ENCODE measurements at places on chromosomes 16 and 17.

- no peak for DNase-seq
These were observed 1.7 kb downstream of the EPOP start for GRCh38 chr17:38672788-38673706.

DNA sequence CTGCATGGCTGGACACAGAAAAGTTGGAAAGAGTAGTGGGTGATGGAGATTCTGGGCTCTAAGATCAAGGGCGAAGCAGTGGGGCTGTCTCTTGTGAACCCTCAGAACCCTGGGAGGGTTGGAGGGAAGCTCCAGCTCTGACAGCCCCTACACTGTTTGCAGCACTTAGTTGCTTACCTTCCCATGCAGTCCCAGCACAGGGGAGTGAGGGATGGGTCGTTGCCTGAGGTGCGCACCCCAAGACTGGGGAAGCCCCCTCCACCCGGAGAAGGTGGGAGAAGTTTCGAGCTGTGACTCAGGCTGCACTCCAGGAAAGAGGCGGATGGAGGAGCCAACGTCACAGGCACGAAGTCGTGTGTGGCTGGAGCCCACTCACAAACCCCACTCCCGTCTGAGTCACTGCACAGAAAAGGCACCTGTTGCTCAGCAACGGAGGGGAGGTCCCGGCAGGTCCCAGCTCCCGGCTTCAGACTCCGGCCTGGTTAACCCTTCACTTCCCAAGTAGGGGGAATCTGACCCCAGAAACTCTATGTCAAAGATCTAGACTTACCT lies 60.1 kb downstream of the AIPL1 start:
- DNase-seq: no peak

- no peak for DNase-seq
These were observed 29.9 kb downstream of the ABCA6 start for GRCh38 chr17:69111794-69112193.

GRCh38 chr17:42667088-42667951 lies 8.2 kb downstream of the TUBG2 start:
- DNase-seq: peak; percentile 35

DNA sequence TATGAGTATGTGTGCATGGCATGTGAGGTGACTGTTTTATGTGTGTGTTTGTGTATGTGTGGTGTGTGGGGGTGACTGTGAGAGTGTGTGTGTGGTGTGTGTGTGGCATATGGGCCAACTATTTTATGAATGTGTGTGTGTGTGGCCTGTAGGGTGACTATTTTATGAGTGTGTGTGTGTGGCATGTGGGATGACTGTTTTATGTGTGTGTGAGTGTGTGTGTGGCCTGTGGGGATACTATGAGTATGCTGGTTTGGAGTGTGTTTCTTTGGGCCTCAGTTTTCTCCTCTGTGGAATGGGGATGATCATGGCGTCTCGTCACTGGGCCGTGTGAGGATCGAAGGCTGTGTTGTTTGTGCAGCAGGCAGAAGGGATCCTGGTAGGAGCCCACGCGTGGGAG lies 152.1 kb upstream of the PLCG2 start:
- no peak for DNase-seq

DNA sequence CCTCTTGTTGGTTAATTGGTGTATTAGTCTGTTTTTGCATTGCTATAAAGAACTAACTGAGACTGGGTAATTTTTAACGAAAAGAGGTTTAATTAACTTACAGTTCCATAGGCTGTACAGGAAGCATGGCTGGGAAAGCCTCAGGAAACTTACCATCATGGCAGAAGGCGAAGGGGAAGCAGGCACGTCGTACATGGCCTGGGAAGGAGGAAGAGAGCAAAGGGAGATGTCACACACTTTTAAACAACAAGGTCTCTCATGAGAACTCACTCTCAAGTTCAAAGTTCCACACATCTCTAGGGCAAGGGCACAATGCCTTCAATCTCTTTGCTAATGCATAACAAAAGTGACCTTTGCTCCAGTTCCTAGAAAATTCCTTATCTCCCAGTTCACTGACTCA lies 125.0 kb upstream of the IRX5 start:
- no peak for DNase-seq

DNA sequence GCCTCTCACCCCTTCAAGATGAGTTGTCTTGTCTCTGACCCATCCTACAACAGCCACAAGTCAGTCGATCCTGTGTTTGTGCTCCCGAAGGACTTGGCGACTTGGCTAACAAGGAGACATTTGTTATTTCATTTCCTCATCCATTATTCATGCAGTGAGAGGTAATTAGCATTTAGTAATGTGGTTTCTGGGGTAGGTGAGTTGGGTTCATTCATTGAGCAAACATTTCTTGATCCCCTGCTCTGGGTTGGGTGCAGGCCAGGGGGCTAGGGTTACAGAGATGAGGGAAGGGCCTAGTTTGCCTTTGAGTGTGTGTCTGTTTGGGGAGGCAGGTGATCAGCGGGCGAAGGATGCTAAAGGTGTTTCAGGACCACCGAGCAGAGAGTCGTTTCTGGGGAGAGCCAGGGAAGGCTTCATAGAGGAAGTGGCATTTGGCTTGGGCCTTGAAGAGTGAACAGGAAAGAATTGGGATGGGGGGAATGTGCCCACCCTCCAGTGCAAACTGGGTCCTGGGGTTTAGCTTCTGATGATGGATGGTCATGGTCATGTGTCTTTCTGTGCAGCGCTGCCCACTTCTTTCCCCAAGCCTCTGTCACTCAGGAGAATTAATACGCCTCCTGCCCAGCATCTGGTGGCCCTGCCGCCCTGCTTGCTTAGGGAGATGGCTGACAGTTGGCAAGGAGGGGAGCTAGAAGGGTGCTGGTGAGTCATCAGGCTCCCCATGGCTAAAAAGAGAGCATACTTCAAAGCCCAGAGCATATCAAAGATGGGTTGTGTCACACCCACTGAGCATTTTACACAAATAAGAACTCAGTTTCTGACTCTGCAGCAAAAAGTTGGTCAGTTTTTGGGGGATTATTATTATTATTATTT lies 38.5 kb downstream of the MSI2 start:
- no peak for DNase-seq

DNA sequence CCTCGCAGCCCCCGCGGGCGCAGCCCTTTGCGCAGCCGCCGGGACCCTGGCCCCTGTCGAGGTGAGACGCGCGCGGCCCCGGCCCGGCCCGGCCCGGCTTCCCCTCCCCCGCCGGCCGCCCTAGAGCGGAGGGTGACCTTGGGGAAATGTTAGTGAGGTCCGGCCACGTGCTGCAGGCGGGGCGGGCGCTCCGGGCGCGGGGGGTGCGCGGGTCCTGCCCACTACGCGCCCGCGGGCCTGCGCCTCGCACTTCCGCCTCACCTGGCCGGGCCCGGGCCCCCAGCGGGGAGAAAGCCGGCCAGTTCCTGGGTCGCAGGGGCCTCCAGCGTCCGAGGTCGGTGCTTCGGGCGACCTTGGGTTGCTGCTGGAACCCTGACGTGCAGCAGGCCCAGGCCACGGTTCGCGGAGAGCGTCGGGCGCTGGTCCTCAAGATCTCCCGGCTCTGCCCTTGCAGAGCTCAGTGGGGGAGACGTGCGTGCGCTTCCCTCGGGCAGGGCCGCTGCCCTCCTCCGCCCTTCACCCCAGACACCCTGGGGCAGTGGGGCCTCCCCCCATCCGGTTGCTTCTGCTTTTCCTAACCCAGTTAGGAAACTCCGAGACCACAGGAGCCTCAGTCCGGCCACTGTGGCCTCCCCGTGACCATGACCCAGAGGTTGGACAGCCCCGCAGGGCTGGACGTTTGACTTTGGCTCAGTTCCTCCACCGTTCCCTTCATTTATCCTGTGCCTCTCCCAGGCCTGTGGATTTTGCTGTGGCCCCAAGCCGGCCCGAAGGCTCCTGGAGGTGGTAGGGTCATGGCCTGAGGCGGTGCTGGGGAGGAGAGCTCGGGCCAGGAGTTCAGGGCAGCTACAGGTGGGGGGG lies 791 bp downstream of the MCRIP2 start:
- DNase-seq: no peak

DNA sequence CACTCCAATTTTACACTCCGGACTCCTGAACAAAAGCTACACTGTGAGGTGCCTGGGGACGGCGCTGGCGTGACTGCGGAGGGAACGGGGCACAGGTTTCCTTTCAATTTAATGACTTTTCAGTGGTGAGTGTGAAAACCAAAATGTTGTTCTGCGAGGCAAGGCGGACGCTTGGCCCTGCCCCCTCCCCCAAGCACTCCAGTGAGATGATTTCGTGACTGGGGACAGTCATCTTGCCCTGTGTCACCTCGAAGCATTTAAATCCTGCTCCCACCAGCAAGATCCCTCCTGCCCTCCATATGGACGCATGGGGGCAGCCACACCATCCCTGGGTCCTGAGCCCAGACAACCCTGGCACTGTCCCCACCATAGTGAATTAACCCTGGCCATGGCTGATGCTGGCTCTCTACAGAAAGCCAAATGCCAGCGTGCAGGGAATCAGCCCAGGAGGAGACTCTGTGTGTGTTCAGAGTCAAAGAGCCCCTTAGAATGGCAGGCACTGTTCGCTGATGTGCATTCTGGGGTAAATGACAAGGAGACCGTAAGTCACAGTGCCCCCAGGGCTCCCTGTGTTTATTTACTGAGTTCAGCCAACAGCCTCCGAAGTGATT lies 41.0 kb downstream of the C16orf95 start:
- no peak for DNase-seq

DNA sequence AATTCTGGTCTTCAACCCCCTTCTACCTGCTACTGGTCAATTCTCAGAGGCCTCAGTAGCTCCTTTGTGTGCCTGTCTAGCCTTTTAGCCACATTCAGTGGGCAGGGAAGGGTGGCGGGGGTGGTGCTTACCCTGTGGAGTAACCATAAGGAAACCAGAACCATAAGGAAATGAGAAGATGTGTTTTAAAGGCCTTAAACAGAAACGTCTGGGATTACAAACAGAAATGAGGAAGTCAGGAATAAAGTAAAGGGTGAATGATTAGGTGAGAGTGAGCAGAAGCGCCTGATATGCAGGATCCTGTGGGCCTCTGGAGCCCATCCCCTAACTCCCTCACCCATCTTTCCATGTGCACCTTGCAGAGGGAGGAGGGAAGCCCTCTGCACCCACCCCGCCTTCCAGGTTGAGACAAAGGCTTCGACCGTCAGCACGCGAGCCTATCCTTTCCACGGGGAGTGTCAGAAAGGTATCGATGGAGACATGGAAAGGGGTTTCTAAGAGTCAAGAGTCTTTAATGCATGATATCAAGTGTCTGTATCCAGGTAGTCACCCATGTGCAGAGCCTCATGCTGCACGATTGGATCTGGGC lies 20.4 kb downstream of the KIAA0513 start:
- DNase-seq: no peak

DNA sequence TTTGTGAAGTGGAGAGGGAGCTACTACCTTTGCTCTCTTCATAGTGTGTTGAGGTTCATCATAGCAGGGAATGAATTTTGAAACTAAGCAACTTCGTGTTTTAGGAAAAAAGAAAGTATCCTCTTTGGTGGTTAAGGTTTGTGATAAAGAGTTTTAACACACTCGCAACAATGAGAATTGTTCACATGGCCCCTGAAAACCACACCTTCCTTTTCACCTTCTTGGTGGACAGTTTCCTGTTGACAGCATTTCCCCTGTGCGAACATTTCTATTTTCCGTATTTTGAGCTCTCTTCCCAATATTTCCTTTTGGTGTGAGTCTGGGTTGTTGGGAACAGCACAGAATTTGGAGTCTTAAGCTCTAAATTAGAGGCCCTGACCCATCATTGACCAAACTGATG lies 3.8 kb downstream of the OR4D2 start:
- no peak for DNase-seq

DNA sequence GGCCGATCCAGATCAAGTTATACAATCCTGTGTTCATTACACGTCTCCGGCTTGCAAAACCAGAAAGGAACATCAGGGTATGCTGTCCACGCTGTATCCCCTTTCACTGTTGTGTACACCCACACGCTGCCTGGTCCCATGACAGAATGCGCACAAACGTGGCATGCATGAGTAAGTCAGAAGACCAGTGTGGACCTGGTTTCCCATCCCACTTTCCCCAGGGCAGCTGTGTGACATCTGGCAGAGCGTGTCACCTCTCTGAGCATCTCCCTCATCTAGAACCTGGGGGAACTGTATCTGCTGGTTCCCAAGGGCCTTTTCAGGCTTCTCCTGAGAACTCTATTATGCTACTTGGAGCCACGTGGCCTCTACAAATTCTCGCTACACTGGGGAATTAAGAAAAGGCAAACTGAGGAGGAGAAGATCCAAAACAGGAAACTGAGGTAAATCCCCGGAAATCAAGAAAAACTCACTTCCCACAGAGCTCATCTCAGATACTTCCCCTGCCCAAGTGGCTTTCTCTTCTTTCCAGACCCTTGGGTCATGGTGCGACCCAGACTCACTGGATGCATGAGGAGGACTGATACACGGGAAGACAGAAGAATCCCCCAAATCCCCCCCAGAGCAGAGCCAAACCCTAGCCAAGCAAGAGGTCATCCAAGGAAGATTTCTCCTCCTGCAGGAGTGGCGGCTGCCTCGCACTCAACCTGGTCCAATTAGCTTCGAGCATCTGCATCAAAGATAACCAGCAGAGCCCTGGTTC lies 139.3 kb downstream of the GAS7 start:
- DNase-seq: no peak

DNA sequence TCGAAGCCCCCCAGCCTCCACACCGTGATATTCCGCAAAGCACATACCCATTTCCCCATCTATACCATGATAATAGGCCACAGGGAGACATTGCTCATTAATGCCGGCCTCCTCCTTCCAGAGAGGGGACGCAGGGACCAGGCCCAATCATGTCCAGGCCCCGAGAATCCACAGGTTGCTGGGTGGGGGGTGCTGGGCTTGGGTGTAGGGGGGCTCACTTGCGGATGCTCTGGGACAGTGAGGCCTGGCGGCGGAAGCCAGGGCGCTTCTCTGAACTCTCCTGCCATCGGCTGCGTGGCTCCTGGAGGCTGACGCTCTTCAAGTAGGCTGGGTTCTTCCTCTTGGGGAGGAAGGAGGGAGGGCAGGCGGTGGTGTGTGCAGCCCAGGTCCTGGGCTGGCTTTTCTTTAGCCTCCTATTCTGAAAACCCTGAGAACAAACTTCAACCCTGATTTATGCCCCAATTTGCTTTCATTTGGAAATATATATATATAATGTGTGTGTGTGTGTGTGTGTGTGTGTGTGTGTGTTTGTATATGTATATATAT lies 12.2 kb downstream of the AANAT start:
- DNase-seq: no peak

- DNase-seq: no peak
These were observed 16.7 kb upstream of the ERN2 start for GRCh38 chr16:23729503-23730424.

DNA sequence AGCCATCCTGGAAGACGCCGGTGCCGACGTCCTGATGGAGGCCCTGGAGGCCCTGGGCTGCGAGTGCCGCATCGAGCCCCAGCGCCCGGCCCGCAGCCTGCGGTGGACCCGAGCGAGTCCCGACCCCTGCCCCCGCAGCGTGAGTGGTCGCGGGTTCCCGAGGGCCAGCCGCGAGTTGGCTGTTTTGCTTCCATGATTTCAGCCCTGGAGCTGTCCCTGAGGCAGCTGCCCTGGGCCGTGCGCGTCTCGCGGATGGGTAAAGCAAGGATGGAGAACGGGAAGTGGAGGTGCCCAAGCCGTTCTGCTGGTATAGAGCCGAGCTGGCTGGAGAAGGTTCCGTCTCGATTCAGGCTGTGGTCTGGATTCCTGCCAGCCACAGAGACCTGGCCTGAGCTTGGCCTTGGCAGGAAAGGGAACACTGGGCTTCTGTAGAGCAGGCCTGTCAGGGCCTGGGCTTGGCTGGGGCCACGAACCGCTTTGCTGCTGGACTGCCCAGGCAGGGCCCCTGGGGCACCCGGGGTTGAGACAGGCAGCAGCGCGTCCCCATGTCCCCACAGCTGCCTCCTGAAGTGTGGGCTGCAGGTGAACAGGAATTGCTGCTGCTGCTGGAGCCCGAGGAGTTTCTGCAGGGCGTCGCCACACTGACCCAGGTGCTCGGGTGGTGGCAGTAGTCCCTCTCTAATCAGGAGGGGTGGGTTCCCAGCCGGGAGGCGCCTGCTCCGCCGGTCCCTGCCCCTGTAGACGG lies 941 bp upstream of the MRPS34 start:
- peak; percentile 22 for DNase-seq

GRCh38 chr16:87321336-87322107 lies 4.3 kb upstream of the C16orf95 start:
- no peak for DNase-seq
